Retina (tissue), 1 donor: ENCODE measurements at places on chromosomes 13 and 19.

- peak; percentile 90 for DNase-seq
Observed at GRCh38 chr13:109787135-109787954, 962 bp upstream of the IRS2 start.

- no peak for DNase-seq
Observed at GRCh38 chr19:1481893-1482360, 2.9 kb upstream of the C19orf25 start.

DNA sequence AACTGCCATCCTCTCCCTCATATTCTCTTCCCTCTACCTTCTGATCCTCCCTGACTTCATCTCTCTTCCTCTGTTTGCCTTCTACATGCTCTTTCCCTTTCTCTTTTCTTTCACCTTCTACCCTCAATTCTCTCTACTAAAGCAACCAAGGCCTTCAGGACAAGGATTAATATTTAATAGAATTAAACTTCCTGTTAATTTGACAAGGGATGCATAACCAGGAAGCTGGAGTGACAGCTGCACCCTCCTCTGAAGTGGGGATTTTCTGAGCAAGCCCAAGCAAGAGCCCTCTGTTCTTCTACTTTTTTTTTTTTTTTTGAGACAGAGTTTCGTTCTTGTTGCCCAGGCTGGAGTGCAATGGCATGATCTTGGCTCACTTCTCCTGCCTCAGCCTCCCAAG lies 63.4 kb upstream of the MED4 start:
- no peak for DNase-seq

GRCh38 chr19:15779756-15780476 lies 7.5 kb upstream of the OR10H5 start:
- peak; percentile 76 for DNase-seq

GRCh38 chr13:47306991-47307390 lies 410.1 kb upstream of the HTR2A start:
- no peak for DNase-seq

GRCh38 chr19:34351382-34351826 lies 13.6 kb upstream of the GPI start:
- no peak for DNase-seq

DNA sequence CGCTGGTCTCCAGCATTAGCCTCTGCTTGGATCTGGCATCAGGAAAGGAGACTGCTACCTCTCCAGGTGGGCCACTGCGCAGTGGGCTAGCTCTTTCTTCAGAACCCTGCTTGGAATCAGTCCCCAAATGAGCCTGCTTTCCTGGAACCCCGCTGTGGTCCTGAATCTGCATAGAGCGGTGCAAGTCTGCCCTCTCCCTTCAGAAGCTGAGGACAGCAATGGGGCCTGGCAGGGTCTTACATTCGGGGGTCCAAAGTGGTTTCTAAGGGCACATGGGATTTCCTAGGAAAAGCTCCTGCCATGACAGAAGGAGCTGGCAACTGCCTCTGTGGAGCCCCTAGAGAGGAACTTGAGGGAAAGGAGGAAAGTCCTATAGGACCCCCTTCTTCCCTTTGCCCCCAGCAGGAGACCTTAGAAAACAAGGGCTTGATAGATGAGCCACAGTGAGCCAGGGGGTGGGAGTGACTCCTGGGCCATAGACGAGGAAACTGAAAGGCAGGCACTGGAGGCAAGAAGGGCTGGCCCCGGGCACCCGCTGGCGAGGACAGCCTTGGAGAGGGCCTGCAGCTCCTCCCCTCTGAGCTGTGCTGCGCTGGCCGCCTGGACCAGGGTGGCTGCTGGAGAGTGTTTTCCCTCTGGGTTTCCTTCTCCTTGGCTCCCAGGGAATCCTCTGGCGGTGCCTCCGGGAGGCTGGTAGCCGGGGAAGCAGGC lies 1.4 kb upstream of the VSTM2B start:
- DNase-seq, result peak; percentile 72

DNA sequence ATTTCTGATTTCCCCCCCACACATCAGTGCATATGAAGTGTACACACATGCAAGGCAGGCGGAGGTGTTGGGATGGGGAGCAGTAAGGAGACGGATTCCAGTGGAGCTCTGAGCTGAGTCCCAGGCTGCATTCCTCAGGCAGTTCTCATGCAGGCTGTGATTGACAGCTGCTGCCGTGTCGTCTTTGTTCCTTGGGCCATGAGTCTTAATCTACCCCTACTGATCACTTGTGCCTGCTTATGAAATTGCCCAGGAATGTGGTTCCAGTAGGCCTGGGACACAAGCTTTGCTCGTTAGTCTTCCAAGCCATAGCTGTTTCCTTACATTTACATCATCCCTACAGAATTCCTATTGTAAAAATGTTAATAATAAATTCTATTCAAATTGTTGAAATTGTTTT lies 1241.9 kb downstream of the UQCRFS1 start:
- DNase-seq, result peak; percentile 28

- DNase-seq, result no peak
Observed at GRCh38 chr13:31912647-31913401, 118.8 kb upstream of the FRY start.

- no peak for DNase-seq
Observed at GRCh38 chr19:30810726-30811125, 438.5 kb downstream of the ZNF536 start.

GRCh38 chr19:35307931-35308330 lies 16.0 kb downstream of the MAG start:
- DNase-seq, result no peak

DNA sequence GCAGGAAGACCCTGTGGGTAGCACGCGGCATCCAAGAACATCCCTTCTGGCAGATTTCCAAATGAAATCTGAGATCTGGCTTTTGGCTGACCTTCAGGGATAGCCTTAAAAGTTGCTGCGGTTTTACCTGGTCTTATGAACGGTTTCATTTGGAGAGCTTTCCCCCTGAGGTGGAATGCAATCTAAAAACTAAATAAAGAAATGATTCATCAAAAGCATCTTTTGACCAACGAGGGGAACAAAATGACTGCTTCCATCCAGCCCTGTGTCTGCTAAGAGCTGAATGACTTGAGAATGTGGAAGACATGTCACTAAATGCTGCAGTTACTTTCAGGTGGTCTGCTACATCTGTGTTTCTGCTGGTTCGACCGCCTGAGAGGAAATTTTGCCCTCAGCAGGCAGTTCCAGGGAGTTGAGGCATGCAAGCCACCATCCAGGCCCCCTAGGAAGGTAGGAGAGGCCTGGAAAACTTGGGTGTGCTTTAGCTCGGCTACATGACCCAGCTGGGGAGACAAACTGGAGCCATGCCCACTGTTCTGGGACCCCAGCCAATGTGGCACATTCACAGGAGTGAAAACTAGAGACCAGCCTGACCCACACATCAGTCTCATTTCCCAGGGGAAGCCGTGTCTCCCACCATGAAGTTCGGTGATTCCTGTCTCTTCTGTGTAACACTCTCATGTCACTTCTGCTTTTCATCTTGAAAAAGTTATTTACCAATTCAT lies 175.1 kb upstream of the KL start:
- DNase-seq, result no peak

GRCh38 chr19:39805104-39805503 lies 26.4 kb downstream of the LEUTX start:
- DNase-seq, result no peak

DNA sequence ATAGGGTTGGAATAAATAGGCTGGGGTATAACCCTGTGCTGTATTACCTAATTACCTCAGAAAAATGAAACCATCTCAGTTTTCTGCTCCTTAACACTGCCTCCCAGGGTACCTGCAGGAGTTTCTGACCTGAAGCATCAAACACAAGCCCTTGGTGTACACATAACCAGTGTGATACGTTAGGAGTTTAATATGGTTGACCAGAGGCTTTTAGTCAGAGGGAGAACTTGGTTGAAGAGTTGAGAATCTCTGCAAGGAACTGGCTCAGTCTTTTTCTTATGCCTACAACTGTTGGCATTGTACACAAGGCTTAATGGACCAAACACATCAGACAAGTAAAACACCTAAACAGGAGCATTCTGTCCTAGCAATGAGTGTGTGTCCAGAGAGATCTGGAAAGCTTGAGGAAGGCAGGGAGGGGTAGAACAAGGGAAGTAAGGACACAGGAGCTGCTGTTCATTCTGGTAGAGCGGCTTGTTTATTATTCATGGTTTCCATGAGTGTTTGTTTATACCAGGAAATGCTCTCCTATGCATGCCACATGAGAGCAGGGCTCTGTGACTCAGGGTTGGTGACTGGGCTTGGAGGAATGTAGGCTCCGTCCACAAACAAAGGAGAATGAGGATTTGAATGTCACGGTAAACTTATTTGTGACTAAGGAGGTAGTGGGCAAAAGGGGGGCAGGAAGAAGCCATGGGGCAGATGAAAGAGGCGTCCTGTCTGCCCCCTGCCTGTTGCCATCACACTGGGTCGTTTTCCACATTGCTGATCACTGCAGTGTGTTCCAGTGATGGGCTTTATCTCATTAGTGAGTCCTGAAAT lies 11.9 kb upstream of the SPATA13 start:
- DNase-seq, result no peak

- peak; percentile 81 for DNase-seq
Observed at GRCh38 chr19:38228491-38229439, 4.7 kb upstream of the DPF1 start.

- DNase-seq, result no peak
Observed at GRCh38 chr13:85216576-85216975, 582.6 kb downstream of the SLITRK6 start.
